CD4-positive, alpha-beta T cell treated with Interleukin-2 at 100 ng/mL for 4 hours (primary cell): ENCODE measurements at places on chromosomes 16 and 17.

DNA sequence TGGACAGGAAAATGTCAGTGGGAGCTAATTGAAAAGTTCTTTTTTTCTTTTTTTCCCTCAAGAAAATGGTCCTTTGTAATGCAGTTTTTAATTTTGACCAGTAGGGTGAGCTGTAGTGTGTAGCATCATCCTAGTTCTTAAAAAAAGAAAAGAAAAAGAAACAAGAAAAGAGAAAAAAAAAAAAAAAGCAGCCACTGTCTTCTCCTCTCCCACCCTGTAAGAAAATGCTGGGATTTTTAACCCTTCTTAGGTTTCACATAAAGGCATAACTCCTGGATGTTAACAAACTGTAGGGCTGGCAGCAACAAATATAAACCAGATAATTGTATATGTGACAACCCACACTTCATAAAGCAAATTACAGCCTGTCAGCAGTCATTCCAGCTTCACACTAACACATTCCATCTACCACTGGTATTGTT, 78.1 kb downstream of the SKAP1 start:
- DNase-seq, result peak; percentile 51

DNA sequence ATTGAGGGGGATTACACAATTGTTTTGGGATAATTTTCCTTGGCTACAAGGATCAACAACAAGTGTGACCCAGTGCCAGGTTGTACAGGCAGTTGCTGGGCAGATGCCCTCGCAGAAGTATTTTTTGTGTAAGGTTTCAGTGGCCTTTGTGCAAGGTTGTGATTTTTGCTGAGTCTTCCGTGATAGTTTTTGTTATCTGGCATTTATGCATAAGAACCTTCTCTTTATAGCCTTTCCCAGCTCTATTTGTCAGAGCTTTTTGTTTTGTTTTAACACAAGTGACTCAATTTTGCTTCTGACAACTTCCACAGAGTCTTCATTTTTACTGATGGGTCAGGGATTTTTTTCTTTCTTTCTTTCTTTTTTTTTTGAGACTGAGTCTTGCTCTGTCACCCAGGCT, 6.7 kb upstream of the PRPSAP1 start:
- DNase-seq, result no peak

GRCh38 chr16:25493136-25493811, 198.5 kb upstream of the HS3ST4 start:
- no peak for DNase-seq

DNA sequence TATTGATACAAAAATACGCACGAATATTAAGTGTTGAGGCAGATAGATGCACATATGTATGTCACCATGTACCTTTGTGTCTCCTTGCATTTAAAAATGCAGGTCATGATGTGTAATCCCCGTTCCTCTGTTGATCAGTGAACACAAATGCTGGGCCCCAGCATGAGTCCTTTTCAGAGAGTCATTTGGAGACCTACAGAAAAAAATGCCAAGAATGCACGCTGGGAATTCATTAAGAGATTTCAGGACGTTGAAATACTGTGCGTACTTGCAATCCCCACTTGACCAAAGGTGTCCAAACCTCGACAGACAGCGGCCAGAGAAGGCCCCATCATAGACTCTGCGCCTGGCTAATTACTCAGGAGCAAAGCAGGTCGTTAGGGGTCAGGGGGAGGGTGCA, 496.0 kb downstream of the MAF start:
- no peak for DNase-seq

- no peak for DNase-seq
Measured at GRCh38 chr16:17340804-17341203, 130.0 kb downstream of the XYLT1 start.

DNA sequence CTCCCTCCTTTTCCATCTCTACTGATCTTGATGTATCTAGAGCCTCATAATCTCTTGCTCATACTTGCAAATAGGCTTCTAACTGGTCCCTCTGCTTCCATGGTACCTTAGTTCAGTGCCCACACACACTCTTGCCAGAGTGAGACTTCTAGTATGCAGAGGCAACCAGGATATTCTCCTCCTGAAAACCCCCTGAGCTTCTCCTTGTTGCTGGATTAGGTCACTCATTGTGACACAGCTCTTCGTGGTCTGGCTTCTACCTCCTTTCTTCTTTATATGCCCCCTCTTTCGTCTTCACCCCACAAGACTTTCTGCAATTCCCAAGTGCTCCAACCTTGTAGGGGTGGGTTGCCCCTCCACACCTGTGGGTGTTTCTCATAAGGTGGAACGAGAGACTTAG, 2.5 kb upstream of the FAM20A start:
- no peak for DNase-seq

DNA sequence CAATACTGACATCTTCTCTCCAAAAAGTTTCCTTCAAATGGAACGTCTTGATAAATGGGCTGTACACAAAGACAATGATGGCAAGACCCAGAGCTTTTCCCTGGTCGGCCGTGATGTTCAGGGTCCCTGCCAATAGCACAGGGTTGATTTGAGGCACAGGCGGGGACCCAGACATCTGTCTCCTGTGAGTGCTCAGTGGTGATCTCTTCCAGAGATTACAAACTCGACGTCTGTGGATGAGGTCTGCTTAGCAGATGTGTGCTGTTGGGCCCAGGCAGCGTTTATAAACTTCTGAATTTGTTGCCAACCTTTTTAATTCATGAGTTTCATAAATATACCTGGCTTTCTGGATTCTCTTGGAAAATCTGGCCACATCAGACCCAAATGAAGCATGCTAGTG, 14.9 kb downstream of the CPPED1 start:
- DNase-seq, result no peak

- DNase-seq, result no peak
Measured at GRCh38 chr16:11201498-11202259, 54.3 kb downstream of the SOCS1 start.

DNA sequence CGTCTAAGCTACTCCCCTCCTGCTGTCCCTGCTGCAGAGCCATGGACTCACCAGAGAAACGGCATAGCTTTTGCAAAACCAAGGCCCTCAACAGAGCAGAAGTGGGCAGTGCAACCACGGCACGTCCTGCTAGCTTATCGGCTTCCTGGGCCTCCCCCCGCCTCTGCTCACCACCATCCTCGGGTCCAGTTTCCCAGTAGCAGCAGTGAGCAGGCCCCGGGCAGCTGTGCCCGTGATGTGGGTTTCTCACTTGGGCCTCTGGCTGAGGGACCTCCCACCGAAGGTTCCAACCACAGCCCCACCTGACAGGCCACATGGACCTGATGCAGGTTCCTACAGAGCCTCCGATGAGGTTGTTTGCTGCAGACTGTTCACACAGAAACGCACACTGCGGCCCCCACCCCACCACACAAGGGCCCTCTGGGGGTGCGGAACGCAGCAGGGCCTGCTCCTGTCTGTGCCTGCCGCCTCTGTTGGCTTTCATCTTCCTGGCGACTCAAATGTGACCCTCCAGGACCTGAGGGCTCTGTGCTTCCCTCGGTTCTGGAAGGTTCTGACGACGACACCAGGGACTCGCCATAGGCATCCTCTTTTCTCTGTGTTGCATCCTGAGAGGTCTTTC, 24.8 kb downstream of the PDIA2 start:
- DNase-seq, result no peak

DNA sequence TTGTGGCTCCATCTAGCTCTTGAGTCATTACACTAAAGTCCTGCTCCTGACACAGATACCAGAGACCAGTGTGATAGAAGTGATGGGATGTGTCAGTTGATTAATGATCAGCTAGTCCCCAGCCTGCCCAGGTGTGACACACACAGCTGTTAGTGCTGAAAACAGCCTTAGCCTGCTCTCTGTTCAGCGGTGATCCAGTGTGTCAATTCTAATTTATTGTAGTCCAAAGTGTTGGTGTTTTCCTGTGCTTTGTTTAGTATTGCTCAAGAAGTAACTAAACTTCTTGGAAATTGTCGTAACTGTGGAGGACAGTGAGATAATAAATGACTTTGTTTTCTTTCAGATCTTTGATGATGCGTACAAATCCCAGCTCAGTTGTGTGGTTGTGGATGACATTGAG, 92.3 kb downstream of the WNT3 start:
- DNase-seq, result no peak

DNA sequence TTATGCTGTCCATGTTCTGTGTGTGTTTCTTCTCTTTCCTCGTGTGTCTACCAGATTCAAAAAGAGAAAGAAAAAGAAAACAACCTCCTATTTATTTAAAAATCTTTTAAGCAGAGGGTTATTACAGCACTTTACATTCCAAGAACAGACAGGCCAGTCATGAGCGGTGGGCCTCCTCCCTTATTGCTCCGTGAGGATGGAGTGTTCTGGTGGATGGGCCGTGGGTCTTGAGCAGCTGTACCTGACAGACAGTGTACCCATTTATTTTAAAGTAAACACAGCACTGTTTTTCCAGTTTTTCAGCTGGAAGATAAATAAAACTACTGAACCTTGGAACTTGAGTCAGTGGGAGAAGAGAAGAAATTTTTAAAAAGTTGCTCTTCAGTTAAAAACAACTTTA, 52.4 kb downstream of the WWP2 start:
- no peak for DNase-seq

GRCh38 chr17:80797741-80798594, 193.7 kb upstream of the CHMP6 start:
- DNase-seq, result no peak

DNA sequence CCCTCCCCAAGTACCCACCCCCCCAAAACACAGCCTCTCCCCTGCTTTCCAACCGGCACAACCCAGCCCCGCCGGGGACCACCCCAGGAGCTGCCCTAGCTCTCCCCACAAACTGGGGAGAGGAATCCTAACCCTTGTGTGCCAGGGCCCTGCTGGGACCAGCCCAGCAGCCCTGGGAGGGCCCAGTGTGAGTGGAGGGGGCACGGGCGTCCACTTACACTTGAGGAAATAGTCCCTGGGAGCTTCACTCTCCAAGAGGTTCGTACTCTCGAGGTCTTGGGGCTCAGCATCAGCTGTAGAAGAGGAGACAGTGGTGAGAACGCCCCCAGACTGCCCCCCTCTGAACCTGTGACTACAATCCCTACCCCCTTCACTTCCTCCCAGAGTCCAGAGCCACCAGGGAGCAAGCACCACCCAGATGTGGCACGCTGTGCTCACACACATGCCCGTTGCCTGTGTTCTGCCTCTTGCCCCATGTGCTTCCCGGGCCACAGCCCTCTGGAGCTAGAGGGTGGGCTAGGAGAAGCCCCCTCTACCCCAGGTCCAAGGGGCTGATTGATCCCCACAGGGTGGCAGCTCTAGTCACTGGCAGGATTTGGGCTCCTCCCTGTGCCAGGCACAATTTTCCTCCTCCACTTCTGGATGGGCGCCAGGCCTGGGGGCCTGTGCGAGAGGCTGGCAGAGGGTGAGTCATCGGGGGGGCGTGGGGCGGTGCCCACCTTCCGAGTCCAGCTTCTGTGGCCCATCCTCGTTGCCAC, 3.0 kb downstream of the TRIM47 start:
- no peak for DNase-seq

DNA sequence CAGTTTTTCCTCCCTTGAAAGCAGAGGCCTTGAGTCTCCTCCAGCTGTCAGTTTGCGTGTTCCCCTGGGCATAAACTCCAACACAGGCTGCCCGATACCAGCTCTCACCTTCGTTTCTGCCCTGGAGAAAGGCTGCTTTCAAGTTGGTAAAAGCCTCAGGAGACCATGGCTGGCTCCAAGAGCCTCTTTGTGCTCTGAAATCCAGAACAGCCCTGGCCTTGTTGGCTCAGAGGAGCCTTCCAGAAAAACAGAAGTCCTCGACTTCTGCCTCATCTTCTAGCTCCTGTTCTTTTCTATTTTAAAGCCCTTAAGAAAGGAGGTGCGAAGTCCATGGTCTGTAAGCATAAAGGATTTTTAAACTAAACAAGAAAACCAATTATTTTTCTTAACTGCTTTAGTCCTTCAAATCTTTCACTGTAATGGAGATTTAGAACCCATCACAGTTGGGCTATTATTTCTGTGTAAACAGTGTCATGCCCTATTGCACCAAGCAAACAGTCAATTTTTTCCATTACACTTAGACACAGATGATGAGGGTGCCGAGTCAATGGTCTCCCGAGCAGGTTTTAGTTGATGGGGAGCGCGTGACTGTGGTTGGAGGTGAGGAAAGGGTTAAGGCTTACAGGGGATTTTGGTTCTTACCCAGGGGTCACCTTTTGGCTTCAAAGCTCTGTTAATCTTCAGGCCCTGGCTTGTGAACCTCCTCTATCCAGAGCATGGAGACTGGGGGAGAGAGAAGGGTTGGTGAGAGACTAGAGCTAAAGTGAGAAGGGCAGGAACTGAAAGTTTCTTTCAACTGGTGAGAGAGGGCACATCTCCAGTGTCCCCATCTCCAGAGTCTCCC, 212.8 kb downstream of the MSI2 start:
- no peak for DNase-seq

DNA sequence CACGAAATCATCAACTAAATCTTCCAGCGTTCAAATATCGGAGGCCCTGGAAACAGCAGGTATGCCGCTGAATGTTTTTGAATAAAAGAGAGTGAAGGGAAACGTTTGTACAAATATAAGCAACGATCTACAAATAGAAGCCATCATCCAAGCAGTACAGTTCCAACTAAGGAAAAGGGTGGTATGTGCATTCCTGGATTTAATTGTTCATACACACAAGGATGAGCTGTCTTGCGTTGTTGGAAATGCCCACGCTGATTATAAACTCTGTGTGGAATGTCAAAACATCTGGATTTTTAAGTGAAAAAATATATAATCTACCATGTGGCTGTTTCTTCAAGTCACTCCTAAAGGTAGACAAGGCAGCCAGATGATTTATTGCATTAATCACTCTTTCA, 191.8 kb upstream of the HSBP1 start:
- DNase-seq, result no peak

DNA sequence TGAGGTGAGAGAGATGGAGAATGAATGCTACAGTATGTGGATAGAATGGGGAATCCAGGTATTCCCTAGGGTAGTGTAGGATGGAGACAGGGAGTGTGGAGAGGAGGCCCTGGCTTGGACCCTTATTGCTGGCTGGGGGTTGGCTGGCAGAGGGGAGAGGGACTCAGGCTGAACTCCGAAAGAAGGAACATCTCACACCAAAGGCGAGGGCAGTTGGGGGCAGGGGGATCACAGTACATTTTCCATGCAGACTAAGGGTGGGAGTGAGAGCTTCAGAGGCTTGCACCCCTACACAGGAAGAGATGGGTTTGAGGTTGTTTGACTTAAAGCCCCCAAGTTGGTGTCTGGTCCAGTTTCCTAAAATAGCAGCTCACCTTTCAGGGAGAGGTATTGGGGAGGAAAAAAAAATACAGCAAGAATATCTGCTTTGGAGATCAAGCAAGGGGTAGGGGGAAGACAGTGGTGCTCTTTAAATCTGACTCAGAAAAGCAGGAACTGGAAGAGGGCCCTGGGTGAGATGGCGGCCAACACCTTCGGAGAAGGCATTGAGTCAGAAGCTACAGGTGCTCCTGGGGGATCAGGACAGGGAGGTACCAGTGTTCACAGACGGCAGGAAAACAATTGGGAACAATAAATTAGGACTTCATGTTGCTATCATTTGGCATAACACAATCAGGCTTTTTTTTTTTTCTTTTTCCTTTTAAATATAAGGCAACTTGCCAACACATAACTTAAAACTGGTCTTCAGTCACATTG, 12.4 kb downstream of the TRAF4 start:
- DNase-seq, result no peak

DNA sequence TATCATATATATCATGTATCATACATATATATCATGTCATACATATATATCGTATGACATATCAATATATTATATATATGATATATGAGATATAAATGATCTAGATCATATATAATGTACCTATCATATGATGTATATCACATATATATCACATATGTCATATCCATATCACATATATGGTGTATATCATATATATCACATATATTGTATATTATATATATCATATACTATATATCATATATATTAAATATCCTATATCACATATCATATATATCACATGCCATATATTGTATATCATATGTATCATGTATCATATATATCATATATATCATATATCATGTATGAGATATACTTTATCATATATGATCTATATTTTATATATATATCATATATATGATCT, 355.9 kb upstream of the RBFOX1 start:
- no peak for DNase-seq
